ENCODE measurements at places on chromosomes 13 and 19.

GRCh38 chr13:99353836-99354235, 46.6 kb upstream of the GPR183 start:
- no peak for DNase-seq

DNA sequence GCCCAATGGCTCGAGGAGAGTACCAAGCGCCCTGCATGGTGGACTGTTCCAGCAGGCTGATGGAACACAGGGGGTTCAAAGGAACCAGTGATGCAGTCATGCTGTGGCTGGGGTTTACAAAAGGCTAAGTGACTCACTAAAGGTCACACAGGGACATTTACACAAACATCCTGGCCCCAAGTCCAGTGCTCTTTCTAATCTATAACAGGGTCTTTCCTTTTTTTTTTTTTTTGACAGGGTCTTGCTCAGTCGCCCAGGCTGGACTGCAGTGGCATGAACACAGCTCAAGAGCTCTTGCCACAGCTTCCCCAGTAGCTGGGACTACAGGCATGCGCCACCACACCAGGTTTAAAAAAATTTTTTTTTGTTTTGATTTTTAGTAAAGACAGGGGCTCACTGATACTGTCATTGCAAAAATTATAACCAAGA, 2.8 kb upstream of the SLC25A15 start:
- DNase-seq: no peak

- no peak for DNase-seq
Measured at GRCh38 chr19:29411113-29411581, 114.6 kb upstream of the VSTM2B start.

GRCh38 chr19:1470055-1470304, 9.0 kb downstream of the C19orf25 start:
- DNase-seq: no peak

DNA sequence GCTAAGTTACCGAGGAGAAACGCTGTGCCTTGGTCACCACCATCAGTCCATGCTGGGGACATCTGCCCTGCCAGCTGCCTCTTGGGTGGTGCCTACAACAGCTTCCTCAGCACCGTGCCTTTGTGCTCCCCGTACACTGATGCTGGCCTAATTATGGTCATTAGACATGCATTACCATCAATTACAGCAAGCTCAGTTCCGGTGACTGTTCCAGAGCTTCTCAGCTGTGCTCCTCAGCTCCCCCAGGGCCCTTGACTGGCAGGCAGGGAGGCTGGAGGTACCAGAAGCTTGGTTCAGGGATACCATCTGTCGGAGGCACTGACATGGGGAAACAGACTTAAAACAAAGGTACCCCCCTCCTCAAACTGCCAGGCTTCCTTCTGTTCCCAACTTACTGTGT, 40.2 kb downstream of the CILP2 start:
- DNase-seq: no peak

DNA sequence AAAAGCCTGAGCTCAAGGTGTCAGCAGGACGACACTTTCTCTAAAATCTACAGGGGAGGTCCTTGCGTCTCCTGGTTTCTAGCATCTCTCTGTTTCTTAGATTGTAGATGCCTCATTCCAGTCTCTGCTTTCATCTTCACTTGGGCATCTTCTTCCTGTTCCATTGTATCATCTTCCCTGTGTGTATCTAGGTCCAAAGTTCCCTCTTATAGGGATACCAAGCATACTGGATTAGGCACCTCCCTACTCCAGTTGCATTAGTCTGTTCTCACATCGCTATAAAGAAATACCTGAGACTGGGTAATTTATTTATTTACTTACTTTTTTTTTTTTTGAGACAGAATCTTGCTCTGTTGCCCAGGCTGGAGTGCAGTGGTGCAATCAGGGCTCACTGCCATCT, 91.3 kb upstream of the ABCC4 start:
- no peak for DNase-seq

- DNase-seq: no peak
Measured at GRCh38 chr19:14006766-14007562, 844 bp upstream of the RFX1 start.

DNA sequence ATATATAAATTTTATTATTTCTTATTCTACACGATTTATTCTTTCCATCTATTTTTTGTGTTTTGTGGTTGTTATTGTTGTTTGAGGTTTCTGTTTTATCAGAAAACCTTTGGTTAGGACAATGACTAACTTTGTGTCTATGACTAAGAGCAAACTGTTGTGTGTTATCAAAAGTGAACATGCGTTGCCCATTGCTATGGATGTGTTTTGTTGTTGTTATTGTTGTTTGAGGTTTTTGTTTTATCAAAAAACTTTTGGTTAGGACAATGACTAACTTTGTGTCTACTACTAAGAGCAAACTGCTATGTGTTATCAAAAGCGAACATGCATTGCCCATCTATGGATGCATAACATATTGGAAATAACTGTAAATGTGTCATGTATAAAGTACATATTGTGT, 692.3 kb downstream of the SLITRK1 start:
- DNase-seq: no peak

GRCh38 chr13:98480915-98481877, 95.7 kb downstream of the STK24 start:
- no peak for DNase-seq

- no peak for DNase-seq
Measured at GRCh38 chr19:5951338-5951861, 26.5 kb downstream of the RANBP3 start.

GRCh38 chr13:60028021-60028420, 135.7 kb downstream of the DIAPH3 start:
- DNase-seq: no peak

DNA sequence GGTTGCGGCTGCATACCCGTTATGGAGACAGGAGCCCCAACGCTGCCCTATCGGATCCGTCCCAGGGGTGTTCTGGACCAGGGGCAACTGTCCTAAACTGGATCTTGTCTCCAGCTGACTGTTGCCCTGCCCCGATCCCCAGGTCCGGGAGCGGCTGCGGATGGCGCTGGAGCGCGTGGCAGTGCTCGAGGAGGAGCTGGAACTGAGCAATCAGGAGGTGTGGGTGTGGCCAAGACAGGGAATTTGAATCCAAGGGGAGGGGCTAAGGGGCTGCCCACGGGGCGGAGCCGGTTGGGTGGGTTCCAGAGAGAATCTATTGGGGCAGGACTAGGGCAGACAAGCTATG, 9.9 kb downstream of the PPFIA3 start:
- no peak for DNase-seq

- DNase-seq: no peak
Measured at GRCh38 chr13:98609756-98610155, 32.8 kb upstream of the STK24 start.

- no peak for DNase-seq
Measured at GRCh38 chr19:18477042-18477779, 39.3 kb upstream of the ISYNA1 start.

GRCh38 chr19:16205205-16206045, 7.7 kb downstream of the AP1M1 start:
- DNase-seq: no peak

DNA sequence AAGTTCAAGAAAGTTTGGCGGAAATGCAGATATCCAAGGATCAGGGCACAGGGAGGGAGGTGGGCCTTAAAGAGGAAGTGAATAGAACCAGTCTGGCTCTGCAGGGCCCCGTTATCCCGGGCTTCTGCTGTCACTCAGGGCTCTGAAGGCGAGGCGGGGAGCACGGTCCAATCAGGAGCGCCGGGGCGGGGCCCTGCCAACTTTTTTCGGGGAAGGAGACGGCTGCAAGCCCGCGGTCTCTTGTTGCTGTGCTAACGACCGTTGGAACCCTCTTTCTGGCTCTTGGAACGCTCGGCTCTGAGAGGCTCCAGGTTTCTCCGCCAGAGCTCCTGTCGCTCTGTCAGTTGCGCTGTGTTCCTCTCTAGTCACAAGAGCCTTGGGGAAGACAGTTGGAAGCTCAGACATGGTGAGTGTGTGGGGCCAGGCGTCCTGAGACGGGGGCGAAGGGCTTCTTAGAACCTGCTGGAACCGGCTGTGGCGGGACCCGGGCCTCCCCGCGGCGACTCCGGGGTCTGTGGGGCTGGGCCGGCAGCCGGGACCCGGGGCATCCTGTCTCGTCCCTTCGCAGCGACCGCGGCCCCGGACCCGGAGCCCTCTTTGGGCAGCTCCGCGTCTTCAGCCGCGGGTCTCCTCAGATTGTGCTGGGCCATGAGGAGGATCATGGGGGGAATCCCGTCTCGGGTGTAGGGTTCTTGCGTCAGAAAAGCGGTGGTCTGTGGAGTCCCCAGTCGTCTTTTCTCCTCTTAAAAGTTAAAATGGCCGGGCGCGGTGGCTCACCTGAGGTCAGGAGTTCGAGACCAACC, 27.7 kb downstream of the ZNF844 start:
- peak; percentile 23 for DNase-seq

DNA sequence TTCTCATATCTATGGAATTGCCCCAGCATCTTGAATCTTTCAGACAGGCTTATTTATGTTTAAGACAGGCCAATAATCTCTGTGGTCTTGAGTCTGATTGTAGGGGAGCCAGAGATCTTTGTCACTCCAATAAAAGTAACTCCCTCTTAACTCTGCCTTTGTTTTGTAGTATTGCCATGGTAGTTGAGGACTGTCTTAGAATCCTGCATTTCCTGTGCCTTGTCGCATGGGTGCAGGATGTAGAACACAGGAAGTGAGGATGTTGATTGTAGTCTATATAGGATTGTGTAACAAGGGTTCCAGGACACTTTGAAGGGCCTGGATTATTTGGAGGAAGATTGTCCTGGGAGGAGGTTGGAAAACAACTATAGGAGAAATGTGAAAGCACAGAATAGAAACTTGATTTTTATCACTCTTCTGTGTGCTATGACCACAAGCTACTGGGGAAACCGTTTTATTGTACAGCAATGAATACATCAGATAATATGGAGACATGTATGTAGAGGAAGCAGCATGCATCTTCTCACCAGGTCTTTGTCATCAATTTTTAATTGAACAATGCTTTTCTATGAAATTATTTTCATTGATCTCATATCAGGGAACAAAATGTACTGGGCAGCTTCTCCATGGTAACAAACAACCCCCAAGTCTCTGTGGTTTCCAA, 411.7 kb downstream of the FGF9 start:
- no peak for DNase-seq

- DNase-seq: peak; percentile 4
Measured at GRCh38 chr13:52070929-52071523, 46.5 kb downstream of the UTP14C start.

DNA sequence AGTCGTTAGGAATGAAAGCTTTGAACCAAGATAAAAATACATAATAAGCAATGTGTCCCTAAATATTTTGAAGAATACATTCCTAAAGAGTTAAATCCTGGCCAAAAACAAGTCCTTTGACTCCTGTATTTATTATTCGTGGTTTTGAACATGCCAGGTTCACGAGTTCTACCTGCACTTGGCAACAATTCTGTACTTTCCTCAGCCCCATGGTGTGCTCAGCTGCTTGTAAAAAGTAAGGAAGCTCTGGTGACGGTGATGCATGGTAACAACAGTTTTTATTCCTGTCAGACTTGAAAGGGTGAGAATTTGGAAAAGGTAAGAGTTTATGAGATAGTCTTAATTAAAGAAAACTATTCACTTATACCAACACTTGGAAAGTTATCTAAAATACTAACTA, 95.0 kb upstream of the KLF12 start:
- no peak for DNase-seq

DNA sequence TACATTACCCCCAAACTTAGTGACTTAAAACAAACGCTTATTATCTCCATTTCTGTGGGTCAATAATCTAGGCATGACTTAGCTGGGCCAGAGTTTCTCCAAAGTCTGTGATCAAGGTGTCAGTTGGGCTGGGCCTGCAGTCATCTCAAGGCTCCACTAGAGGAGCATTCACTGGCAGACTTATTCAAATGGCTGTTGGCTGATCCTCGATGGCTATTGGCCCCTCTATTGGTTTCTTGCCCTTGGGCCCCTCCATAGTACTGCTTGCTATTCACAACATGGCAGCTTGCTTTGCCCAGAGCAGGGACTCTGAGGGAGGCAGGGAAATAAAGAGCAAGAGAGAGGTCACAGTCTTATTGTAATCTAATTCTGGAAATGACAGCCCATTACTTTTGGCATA, 57.6 kb downstream of the RCBTB2 start:
- no peak for DNase-seq

Measured in activated T-cell treated with anti-CD3 and anti-CD28 coated beads for 4 hours (primary cell).